ENCODE measurements at places on chromosomes 6 and 20.

DNA sequence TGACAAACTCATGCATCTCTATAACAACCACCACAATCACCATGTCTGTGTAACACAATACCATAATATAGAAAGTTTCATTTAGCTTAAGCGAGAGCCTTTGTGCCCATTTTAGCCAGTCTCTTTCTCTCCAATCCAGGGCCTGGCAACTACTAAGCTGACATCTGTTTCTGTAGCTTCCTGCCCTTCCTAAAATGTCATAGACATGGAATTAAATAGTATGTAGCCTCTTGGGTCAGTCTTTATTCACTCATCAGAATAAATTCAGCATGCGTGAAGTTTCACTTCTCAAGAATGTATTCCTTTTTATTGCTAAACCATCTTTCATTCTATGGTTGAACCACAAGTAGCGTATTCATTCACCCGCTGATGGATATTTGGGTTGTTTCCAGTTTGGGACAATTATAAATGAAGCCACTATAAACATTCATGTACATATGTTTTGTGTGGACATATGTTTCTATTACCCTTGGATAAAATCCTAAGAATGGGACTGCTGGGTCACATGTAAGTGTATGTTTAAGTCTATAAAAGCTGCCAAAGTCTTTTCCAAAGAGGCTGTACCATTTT is 1.7 kb upstream of the TREM2 start:
- DNase-seq, result no peak

- no peak for DNase-seq
These were observed 1.9 kb downstream of the L3MBTL3 start for GRCh38 chr6:130020073-130020906.

DNA sequence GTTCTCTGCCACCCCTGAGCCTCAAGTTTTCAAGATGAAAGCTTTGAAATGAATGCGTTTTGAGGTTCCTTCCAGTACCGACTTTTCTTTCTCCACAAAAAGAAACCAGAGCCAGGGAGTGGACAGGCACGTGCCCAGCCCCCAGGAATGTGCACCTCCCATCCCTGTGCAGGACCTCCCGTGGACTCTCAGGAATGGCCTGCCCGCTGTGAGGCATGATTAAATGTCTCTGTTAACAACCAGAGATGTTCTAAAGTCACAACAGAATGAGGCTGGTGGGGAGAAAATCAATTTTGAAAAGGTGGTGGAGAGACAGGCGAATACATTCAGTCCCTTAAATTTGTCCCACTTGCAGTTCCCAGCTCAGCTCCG is 1.5 kb downstream of the TGM3 start:
- DNase-seq, result no peak

GRCh38 chr20:37219751-37220668 is 40.7 kb upstream of the MROH8 start:
- DNase-seq, result no peak

- no peak for DNase-seq
These were observed 21.0 kb downstream of the CLDN20 start for GRCh38 chr6:155284775-155285174.

- no peak for DNase-seq
These were observed 278.9 kb downstream of the SAMD5 start for GRCh38 chr6:147787417-147787816.

- DNase-seq, result no peak
These were observed 157.0 kb downstream of the MTHFD1L start for GRCh38 chr6:151022492-151022891.

GRCh38 chr6:157832250-157832967 is 9.4 kb downstream of the SNX9 start:
- no peak for DNase-seq

- DNase-seq, result no peak
These were observed 197.5 kb upstream of the COL21A1 start for GRCh38 chr6:56444855-56445254.

- DNase-seq, result no peak
These were observed 3.3 kb upstream of the BIRC7 start for GRCh38 chr20:63232235-63233060.

GRCh38 chr6:46773201-46773855 is 19.9 kb upstream of the MEP1A start:
- DNase-seq, result no peak

DNA sequence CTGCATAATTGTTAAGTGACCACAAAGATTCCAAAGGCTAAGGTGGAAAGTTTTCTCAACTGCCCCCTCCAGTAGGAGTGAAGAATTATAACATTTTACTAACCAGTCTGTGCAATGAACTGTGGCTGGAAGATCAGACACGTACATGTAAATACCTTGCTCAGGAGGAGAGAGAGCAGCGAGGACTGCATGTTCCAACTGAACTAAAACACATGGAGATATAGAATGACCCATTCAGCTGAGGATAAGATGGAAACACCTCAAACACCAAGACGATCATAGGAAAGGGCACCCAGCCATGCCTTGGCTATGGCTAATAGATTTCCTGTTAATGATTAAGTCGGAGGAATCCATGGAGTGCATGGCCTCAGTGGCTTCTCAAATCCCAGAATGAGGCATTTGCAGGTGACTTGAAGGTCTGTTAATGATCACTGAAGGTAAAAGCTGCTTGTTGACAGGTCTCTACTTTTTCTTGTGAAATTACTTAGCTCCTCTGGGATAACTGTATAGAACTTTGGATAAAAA is 875.6 kb downstream of the TFAP2A start:
- no peak for DNase-seq

DNA sequence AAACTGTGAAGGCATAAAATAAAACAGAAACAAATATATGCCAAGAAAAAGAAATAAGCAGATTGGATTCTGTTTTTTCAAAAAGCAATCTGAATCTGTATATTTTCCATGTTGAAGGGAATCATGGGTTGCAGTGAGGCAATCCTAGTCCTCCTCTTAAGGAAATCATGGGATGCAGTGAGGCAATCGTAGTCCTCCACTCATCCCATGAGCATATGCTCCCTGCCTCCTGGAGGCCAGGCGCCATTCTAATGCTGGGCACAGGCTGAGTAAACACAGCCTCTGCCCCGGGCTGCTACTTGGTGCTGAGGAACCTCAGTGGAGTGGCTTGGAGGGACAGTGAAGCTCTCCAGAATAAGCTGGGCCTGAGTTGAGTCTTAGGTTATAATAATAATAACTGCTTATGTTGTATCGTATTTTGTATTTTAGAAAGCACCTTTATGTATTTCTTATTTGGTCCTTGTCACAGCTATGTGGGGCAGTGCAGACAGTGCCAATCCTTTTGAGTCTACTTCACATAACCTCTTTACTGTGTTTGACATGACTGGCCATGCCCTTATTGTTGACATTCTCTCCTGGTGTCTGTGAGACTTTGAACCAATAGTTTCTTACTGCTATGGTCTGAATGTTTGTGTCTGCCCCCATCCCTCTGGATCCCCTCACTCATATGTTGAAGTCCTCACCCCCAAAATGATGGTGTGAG is 56.6 kb upstream of the CITED2 start:
- no peak for DNase-seq

- DNase-seq, result no peak
These were observed 600 bp downstream of the XPO5 start for GRCh38 chr6:43575105-43575771.

GRCh38 chr20:7237251-7237650 is 469.8 kb downstream of the BMP2 start:
- DNase-seq, result no peak

DNA sequence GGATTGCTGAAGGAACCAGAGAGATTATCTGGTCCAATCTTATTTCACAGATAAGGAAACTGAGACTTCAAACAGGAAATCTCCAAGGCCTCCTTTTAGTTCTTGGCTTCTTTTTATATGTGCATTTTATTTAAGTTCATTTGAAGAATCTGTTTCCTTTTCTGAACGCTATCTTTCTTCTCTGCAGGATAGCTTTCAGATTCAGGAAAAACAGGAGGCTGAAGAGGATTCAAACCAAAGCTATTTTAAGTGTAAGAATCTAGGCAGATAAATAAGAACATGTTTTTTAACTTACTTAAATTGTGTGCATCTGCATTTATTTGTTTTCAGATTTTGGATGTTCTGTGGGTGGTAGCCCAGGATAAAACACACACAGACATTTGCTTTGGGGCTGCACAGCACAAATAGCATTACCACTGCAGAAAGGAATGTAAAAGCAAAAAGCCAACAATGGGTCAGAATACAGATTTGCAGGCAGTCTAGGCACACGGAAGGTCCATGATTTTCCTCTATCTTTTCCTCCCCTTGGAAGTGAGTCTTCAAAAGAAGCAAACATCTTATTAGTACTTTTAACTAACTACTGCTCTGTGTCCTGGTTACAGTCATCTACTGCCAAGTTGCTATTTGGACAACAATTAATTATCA is 188.8 kb upstream of the TBX18 start:
- no peak for DNase-seq

GRCh38 chr6:142732790-142733189 is 212.2 kb downstream of the HIVEP2 start:
- no peak for DNase-seq

DNA sequence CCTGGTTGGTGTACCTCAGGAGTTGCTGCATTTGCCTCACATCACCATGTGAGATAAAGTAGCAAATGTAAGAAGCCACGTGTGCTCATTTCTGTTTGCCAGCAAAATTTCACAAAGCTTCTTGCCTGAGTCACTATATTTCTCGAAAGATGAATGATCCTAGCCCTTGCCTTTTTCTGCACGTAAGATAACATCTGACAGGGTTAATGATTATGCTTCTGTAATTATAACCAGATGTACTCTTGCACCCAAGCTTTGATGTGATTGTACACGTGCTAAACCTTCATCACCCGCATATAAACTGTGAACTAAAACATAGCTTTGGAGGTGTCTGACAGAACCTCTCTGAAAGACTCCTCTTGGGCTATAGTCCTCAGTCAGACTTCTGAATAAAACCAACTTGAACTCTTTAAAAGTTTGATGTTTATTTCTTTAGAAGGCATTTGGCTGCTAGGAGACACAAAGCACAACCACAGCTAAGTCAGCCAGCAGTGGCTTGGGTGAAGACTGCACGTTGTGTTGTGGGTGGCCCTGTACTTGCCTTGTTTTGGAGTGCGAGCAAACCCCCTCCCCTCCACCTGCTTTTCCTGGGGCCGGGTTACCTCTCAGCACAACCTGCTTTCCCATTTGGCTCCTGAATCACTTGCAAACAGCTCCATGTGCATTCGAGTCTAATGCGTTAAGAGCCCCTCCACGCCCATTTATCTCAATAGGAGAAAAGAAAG is 19.3 kb downstream of the PROKR2 start:
- DNase-seq, result no peak

DNA sequence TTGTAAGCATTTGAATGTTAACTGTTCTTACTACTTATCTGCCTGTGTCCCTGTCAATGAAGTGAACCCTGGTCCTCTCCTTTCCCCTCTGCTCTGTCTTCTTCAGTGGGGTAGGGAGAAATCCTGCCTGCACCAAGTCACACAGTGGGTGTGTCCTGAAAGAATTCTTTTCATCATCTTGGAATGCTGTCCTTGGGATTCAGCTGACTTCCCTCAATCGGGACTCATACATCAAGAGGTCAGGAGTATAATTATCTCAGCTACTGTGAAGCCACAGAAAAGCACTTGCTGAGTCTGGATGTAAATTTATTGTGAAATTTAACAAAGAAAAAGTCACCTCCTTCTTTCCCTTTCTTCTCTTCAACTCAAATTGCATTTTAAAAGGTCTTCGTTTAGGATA is 328.5 kb downstream of the SOX4 start:
- no peak for DNase-seq

GRCh38 chr6:17167327-17167979 is 65.6 kb downstream of the STMND1 start:
- peak; percentile 54 for DNase-seq

DNA sequence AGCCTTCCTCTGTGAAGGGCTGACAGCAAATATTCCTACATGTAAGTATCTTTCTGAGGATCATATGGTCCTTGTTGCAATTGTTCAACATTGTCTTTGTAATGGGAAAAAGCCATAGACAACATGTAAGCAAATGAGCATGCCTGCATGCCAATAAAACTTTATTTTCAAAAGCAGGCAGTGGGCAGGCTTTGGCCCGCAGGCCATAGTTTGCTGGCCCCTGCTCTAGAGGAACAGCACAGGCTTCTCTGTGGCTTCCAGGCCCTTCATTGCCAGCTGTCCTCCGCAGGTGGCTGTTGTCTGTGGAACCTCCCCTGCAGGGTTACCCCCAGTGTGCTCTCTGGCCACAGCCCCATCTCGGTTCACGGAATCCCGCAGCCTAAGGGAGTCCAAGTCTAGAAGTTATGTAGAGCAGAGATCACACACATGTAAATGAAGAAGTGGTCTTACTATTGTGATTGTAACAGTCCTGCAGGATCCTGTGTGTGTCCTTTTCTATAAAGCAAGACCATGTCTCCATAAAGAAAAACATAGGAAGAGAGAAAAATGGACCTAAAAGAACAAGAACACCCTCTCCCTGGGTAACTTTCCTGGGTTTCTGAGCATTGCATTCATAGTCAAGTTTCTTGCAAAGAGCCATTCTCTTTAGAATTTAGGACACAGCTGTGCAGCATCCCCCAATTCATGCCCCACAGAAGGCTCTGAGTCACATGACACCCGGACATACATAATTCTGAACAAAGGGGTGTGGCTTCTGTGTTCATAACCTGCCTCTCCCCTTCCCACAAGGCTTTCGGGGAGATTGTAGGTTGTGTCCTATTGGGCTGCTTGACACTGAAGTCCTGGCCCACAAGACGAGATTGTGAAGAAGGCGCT is 10.0 kb downstream of the UNC93A start:
- DNase-seq, result no peak

DNA sequence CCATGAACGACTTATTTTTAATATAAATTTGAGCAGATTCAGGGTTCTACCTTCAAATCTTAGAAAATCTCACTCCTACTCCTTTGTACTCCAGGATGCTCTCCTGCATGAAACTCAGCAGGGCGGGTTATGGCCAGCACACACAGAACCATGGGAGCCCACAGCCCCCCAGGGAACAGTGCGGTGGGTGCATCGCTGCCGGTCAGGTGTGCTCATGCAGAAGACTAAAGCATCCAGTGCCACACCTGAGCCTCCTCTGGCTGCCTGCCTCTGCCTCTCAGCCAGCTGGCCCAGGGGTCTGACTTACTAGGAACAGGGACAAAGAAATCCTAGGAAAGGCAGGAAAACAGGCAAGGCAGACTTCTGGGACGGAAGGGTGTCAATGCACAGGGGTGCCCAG is 31.8 kb downstream of the EZR start:
- no peak for DNase-seq
